Panc1 (cell line): ENCODE measurements at places on chromosomes 1 and 21.

DNA sequence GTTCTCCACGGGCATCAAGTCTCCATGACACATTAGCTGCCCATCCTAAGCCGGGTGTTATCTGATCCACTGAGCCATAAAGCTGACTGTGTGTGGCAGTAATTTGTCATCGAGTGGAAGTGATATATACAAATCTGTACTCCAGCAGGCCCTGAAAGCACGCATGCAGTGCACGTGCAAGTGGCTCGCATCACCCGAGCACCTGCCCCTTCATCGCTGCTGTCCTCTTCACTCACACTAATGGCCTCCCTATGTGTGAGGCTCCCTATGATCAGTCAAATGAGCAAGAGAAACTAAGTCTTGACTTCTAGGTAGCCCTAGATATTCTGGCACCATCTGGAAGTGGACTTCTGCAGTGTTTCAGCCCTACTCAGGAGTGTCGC, 248.6 kb downstream of the MATN1 start:
- no peak for DNase-seq

DNA sequence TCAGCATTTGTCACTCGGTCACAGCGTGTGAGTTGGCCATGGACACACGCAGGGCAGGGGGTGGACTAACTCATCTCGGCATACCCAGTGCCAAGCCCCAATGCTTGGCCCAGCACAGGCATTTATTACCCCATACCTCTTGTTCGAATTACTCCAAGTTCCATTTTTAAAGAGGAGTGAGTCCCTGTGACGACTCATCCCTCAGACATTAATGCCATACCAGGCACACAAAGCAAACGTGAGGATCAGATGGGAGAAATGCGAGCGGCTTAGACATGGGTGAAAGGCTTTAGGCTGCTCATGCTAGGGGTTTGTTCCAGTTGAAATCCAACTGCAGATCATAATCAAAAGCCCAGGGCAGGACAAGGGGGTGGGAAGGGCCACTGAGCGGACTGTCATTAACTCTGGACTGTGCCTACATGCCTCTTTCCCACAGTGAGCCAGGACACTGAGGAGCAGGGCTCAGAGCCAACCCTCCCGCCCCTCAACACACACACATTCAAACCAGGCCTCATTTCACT, 118.5 kb upstream of the NGF start:
- no peak for DNase-seq

DNA sequence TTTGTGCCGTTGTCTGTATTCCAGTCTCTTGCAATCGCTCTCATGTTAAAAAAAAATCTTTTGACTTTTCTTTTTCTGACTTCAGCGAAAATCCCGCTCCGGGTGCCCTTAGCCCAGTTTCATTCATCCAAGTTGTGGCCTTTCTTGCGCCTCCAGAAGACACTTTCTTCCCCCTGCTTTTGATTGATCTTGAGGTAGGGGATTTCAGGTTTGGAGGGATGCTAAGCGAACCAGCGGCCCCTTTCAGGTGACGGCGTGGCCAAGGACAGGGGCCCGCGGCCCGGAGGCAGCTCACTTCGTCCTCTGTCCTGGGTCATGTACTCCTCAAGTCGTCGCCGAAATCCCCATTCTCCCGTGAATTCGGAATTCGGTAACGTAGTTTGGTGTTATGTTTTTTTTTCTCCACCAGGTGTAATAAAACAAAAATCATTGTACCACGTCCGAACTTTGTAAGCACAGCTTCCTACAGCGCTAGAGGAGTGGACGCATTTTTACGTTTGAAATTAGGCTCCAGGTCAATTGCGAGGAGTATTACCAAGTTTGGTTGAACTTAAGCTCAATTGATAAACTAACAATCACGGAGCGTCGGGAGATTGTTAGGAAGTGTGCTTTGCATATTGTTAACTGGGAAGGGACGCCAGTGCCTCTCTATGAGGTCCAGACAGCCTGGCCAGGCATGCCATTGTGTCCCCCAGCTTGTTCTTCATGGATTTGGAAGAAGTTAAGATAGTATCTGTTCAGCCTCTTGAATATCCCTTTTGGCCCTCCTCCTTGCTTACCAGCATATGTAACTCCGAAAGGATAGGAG, 1.1 kb downstream of the MRPS6 start:
- DNase-seq: no peak

DNA sequence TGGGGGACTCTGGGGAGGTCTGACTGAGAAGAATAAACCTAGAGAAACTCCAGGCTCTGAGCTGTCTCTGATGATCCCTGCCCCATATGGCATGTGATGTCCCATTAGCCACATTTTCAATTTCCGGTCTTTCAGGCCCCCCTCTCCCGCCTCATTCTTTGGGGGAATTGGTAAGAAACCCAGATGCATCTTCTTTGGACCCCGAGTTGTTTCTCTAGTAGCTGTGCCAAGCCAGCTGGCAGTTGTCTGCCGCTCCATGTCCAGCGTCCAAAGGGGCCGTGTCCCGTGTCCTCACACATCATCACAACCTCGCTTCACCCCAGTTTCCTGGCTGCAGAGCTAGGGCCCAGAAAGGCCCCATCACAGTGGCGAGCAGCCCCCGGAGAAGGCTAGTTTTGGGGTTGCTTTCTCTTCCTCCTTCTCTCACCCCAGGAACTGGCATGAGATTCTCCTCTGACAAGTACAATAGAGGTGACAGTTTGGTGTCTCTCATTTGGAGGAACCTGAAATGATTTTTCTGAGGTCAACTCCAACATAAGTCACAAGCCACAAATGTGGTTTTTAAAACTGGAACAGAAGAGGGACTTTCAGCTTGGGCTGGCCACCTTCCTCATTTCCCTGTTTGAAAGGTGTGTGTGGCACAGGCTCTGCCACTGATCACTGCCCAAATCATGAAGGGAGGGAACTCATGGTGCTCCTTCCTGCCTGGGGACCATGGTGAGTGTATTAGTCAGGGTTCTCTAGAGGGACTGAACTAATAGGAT, 6.4 kb upstream of the GPR157 start:
- no peak for DNase-seq

DNA sequence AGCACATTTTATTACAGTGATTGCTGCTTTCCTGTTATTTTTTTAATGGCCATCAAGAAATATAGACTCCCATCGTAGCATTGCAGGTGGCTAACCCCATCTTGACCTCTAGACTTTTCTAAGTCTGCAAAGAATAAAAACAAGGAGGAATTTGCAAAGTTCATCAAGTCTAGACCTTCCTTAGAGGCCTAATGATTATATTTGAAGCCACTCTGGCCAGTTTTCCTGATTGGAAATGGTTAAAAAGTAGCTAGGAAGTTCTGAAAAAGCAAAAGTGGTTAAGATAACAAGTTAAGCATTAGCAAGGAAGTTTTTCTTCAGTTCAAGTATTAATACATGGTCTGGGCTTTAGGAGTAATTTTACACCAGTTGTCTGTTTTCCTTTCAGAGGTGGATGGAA, 16.7 kb upstream of the KCNJ15 start:
- DNase-seq: no peak

DNA sequence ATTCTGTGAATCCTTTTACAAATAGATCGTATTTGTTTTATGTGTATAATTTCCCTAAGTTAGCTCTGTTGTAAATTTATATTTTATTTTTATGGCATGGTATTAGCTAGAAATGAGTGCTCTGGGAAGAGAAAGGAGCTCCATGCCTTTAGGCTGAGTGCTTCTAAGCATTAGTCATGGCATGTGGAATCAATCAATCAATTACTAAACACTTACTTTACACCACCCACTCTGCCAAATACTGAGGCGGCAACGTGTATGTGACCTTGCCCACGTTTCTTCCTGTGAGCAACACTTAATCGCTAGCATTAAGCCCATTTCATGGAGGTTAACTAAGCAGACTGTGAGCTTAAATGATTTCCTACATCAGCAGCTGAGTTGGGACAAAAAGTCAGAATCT, 7.2 kb upstream of the BECN2 start:
- no peak for DNase-seq

DNA sequence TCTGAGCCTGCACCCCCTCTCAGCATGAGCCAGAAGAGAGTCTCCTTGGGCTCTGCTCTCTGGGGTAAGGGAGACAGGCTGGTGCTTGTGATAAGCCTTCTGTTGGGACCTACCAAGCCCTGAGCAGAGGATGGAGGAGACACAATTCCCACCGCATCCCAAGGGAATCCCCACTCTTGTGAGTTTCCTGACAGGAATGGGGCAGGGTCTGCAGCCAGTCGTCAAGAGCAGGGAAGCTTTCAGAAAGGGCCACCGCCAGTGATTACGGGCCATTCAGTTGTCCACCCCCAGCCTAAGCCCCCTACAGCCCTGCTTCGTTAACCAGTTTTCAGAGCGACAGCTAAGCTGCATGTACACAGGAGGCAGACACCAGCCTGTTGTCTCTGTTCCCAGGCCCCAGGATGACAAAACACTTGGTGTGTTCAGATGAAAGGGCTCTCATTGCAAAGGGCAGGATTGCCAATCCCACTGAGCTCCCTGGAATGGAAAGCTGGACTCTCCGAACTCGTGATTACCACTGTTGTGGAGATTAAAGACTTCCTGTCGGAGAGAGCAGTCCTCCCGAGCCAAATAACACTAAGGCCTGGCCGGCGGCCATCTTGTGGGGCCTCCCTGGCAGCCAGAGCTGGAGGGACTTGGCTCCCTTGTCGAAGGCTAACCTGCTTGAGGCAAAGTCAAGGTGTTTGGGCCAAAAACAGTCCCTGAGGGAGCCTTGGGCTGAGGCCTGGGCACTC, 37.4 kb upstream of the SLC30A1 start:
- DNase-seq: no peak

DNA sequence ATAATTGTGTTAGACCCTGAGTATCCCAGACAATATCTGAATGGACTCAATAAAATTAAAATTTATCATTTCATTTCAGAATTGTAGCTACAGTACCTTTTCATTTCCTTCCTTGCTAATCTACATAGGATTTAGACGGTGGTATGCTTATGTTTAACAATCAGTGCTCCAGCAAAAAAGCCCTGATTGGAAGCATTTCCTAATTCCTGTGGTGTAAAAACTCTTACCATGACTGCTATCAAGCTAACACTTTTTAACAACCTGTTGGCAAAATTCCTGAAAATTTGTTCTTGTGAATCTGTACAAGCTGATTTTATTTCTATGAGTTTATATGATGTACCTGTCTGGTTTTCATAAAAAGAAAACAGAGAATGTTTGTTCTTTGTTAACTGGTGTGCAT, 5.2 kb upstream of the FNBP1L start:
- DNase-seq: no peak

GRCh38 chr1:84300501-84300900, 1.0 kb upstream of the SAMD13 start:
- no peak for DNase-seq

DNA sequence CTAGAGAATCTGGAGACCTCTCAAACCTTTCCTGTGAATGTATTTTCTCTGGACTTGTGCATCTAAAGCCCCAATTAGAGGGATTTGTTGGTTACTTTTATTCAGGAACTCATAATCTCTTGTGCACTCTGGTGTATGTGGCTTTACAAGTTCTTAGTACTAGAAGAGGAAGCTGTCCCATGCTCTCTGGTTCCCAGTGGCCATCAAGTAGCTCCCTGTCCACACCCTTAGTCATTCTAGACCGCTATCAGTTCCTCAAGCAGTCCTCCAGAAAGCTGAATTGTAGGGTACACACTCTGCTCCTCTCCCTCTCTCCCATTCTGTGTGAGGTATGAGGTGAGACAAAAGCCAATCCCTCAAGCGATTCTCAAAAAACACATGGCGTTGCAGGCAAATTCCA, 470.3 kb downstream of the PTPRC start:
- no peak for DNase-seq

GRCh38 chr1:167489571-167490340, 28.6 kb downstream of the CD247 start:
- DNase-seq: no peak

DNA sequence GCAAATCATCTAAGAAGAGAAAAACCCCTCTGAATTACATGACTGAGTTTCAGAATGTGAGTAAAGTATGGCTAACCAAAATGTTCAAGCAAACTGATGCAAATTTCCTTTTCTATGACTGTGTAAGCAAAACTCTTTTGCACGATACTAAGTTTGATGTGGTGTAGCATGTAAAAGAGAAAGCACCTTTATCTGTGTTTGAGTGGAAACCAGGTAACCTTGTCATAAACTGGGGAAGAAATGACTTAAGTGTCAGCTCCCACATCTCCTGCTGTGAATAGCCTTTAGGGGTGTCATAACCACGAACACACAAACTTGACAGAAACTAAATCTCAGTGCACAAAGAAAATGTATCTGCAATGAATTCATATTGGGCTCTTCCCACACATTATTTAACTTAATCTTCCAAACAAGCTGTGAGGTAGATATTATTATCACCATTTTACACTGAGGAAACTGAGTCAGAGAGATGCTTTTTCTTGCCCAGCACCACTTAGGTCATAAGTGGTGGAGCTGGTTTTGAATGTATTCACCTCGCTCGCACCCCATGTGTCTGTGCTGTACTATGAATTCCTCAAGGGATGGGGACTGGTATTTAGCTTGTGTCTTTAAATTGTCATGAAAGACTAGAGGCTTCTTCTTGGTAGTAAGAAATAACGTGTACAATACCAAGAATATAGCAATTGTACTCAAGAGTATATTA, 32.9 kb upstream of the IL12RB2 start:
- no peak for DNase-seq

DNA sequence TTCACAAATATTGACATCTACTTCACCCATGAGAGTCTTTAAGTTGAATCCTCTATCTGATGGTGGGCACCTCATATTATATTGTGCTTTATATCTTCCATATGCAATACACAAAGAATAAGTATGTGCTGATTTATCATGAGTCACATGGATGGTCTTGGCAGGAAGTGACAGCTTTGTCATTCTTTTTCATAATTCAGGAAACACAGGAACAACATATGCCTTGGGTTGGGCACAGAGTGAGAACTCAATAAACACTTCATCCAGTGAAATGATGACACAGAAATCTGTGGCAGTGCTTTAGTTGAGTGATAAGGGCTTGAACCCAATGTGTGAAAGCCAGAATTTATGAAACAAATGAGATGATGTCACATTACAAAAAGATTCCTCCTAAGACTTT, 41.2 kb downstream of the GADD45A start:
- DNase-seq: peak; percentile 59

DNA sequence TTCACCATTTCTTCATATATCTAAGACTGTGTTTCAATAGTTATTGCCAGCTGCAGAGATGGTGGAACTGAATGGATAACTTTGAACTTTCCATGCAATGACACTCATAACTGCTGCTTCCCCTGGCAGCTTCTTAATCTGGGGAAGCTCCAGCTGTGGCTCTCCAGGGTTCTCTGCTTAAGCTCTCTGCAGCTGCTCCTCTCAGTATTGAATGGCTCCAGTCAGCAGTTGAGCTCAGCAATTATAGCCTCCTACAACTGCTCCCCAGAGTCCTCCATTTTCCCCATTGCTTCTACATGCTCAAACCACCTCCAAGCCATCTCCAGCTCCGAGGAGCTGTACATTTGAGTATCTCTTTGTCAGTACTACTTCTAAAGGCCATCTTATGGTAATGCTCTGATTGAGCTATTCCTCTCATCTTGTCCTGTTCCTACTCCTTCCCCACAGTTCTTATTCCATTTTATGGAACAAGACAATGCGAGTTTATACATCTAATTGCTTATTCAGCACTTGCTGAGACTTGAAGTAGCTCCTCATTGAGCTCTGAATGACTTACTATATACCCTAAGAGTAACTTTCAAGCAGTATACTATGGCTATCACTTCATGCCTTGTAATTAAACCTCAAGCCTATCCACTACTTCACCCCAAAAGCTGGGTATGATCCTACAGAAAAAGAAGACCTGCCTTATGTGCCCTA, 362.4 kb downstream of the NEGR1 start:
- DNase-seq: no peak
